A549 treated with Mapracorat at 1 μM for 4 hours (cell line): ENCODE measurements at places on chromosomes 7 and 10. TPM values are rescaled to one million over a fixed set of nuclear protein-coding genes. Genes with fewer than 3 reads are reported as not detected.

The KCNH2 gene
- total RNA-seq = 1.6 to 2.2 TPM (median 2.0 TPM) in 5 replicates

The ZNF853 gene
- total RNA-seq = 2.0 to 3.2 TPM (median 2.5 TPM) in 5 replicates

The CUTC gene
- 31.5 to 33.4 TPM (median 32.0 TPM) in 5 replicates for total RNA-seq

The ACSL5 gene
- total RNA-seq = 0.13 to 0.27 TPM (median 0.19 TPM) in 5 replicates

The PNLIPRP3 gene
- 0.08 TPM in 1 of 5 replicates, not detected in the others for total RNA-seq

The IL2RA gene
- total RNA-seq = not detected in 5 replicates

The OPN1SW gene
- not detected in 5 replicates for total RNA-seq

The GIMAP8 gene
- total RNA-seq = not detected in 5 replicates

The IGFBP3 gene
- total RNA-seq = 123 to 199 TPM (median 170 TPM) in 5 replicates

The KIF11 gene
- 30.2 to 37.4 TPM (median 35.0 TPM) in 5 replicates for total RNA-seq

The GIGYF1 gene
- total RNA-seq = 11.8 to 23.5 TPM (median 18.2 TPM) in 5 replicates

The CALHM2 gene
- 3.1 to 6.6 TPM (median 4.9 TPM) in 5 replicates for total RNA-seq

The ADIRF gene
- not detected in 5 replicates for total RNA-seq

The HOXA7 gene
- total RNA-seq = 4.1 to 5.5 TPM (median 5.0 TPM) in 5 replicates

The CYP2E1 gene
- total RNA-seq = 0.15 to 0.37 TPM (median 0.23 TPM) in 4 of 5 replicates, not detected in the other

The CFTR gene
- not detected in 5 replicates for total RNA-seq

The KCND2 gene
- not detected in 5 replicates for total RNA-seq

The VWDE gene
- 0.28 to 1.4 TPM (median 0.58 TPM) in 5 replicates for total RNA-seq

The EIF3A gene
- total RNA-seq = 120 to 140 TPM (median 131 TPM) in 5 replicates

The AKR1D1 gene
- not detected in 5 replicates for total RNA-seq

The RASSF4 gene
- 2.9 to 4.1 TPM (median 3.6 TPM) in 5 replicates for total RNA-seq

The TLX1 gene
- not detected in 5 replicates for total RNA-seq

The TAC1 gene
- total RNA-seq = 0.33 TPM in 1 of 5 replicates, not detected in the others

The PLXNA4 gene
- total RNA-seq = 0.66 to 1.3 TPM (median 0.94 TPM) in 5 replicates
